ENCODE measurements at places on chromosomes 3 and 15.

GRCh38 chr3:98808071-98808470, 44.9 kb downstream of the ST3GAL6 start:
- DNase-seq = no peak

DNA sequence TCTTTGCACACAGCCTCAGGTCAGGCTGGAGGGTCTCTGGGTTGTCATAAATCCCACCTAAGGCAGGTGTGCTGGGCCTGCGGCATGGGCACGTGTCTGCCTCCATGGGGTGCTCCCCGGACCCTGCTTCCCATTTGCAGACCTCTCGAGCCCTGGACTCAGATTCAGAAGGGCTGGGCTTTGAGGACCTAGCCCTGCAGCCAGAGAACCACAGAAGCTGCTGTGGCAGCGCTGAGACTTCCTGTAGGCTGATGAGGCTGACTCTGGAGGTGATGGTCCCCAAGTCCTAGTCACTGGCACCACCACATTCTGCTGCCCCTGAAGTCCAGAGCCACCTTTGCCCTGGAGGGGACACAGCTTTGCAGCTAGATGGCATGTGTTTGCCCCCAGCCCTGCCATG, 156.4 kb downstream of the LRRC28 start:
- DNase-seq = no peak

GRCh38 chr3:157059181-157059580, 100.8 kb downstream of the CCNL1 start:
- DNase-seq = no peak

DNA sequence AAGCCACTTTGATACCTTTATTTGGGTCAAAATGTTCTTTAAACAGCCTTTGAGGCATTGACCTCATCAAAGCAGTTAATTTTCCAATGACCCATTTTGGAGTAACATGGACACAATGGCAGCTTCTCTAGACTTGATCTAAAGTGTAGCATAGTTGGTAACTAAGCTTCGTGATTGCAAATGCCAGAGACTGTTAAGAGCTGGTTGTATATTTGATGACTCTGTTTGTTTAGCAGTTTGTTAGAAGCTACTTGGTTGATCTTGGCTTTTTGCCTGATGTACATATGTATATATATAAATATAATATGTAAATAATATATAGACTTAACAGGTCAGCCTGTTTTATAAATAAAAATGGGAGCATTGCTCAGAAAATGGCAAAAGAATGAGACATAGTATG, 68.4 kb downstream of the MITF start:
- DNase-seq = no peak

GRCh38 chr3:164375995-164376394, 702.3 kb downstream of the SI start:
- no peak for DNase-seq

DNA sequence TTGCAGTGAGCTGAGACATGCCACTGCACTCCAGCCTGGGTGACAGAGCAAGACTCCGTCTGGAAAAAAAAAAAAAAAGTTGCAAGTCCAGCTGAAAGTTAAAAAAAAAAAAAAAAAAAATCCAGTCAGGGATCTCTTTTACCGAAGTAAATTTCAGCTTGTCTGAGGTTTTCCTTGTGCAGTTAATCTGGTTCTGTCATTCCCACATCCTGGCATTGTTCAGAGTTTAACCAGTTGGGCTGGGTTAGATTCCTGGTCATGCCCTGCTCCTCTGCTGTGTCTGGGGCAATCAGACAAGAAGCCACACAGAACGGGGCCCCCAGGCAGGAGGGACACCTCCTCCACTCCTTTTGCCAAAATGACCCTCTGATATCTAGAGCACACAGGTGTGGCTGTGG, 84.1 kb upstream of the KLHL25 start:
- no peak for DNase-seq
